Urothelium cell line (cell line): ENCODE measurements at places on chromosomes 1 and 21.

DNA sequence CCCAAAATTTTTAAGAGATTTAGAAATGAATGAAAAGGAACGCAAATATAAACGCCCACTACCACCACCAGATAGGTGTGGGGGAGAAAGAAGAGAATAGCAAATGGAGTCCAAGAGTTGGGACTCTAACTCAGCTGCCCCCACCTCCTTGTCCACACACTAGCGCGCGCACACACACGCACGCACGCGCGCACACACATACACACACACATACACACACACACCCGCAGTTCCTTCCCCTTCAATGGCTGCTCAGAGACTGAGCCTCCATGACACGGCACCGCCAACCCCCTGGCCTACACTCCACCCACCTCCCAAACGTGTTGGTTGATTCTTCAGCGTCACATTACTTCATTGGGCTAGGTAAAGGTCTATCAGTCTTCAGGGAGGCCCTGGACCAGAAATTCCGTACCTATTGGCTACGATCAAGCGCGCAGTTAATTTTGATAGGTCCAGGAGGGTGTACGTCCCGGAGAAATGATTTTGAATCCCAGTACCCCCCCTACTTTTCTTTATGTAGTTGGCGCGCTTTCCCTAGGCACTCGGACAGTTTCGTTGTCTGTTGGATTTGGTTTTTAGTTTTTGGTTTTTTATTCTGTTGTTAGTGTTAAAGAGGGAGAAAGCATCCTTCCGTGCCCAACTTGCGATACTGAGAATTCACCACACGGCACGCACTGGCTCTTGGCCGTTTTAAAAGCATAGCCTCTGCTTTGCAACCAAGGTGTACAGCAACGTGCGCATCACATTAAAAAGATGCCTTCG, at the start of gene ANP32E:
ANP32E (minus strand) TSS at position 261 of the 762 bp plus-strand sequence. CDS start 326 bp downstream, outside the sequence.
- DNase-seq, result peak; percentile 98

DNA sequence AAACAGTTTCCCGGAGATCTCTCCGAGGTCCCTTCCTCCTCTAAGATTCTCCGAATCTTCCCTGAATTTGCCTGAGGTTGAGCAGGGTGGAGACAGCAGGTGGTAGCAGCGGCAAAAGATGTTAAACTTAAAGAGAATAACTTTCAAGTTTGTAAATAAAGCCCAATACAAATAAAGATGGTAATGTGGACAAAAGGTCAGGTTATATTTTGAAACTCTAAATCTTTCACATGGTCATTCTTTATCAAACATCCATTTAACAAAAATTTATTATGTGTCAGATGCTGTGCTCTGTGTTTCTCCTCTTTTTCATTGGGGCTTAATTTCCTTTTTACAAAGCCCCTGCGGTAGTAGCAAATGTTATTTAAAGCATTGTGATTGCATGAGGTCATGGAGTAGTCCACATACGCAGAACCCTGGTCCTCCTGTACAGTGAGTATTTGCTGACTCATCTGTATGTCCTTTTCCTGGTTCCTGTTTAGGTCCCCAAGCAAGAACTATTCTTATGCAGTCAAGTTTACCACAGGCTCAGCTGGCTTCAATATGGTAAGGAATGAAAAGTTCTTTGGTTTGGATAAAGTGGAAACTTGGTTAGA, 119.2 kb downstream of the ITSN1 start:
- DNase-seq, result peak; percentile 85

DNA sequence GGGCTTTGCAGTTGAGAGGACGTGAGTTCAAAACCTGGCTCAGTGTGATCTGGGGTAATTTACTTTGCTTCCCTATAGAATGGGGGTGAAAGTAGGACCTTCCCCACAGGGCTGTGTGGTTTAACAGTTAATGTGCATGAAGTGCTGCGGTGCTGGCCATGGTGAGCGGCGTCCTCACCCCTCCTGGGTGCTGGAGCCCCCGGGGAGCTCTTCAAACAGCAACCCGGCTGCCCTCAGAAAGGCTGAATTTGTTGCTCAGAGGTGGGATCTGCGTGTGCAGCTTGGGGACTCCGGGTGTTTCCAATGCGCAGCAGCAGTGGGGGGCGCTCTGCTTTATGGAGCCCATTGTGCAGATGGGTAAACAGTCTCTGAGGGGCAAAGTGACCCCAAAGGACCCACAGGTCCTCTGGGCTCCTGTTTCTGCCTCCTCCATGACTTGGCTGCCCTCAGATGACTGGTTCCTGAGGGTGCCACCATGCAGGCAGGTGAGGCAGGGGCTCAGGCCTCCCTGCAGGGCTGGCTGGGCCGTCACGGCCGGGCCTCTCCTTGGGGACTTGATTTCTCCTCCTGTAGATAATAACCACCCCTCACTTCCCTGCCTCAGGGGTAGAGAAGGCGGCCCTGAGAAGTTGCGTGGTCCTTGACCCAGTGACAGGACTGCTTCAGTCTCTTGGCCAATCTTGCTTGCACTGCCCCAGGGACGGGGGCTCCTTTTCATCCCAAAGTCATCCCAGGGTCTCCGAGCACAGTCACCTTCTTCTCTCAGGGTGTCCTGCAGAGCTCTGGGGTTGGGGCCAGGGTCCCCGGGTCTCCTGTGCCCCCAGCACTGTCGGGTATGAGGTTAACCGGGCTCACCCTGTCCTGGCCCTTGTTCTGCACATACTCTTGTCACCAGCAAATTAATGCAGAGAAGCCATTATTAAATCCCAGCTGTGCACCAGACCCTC, 40.3 kb downstream of the DMRTB1 start:
- DNase-seq, result no peak

GRCh38 chr1:44515416-44515815, 110.4 kb downstream of the RNF220 start:
- peak; percentile 39 for DNase-seq

- DNase-seq, result no peak
Measured at GRCh38 chr1:77926561-77927357, 38.3 kb downstream of the NEXN start.

GRCh38 chr21:15028186-15028585, 36.6 kb downstream of the NRIP1 start:
- no peak for DNase-seq

GRCh38 chr1:217026531-217026930, 303.3 kb upstream of the ESRRG start:
- DNase-seq, result no peak

- DNase-seq, result no peak
Measured at GRCh38 chr1:218760601-218761570, 412.8 kb upstream of the LYPLAL1 start.

- peak; percentile 11 for DNase-seq
Measured at GRCh38 chr1:248695451-248696132, 7.0 kb downstream of the OR14I1 start.

DNA sequence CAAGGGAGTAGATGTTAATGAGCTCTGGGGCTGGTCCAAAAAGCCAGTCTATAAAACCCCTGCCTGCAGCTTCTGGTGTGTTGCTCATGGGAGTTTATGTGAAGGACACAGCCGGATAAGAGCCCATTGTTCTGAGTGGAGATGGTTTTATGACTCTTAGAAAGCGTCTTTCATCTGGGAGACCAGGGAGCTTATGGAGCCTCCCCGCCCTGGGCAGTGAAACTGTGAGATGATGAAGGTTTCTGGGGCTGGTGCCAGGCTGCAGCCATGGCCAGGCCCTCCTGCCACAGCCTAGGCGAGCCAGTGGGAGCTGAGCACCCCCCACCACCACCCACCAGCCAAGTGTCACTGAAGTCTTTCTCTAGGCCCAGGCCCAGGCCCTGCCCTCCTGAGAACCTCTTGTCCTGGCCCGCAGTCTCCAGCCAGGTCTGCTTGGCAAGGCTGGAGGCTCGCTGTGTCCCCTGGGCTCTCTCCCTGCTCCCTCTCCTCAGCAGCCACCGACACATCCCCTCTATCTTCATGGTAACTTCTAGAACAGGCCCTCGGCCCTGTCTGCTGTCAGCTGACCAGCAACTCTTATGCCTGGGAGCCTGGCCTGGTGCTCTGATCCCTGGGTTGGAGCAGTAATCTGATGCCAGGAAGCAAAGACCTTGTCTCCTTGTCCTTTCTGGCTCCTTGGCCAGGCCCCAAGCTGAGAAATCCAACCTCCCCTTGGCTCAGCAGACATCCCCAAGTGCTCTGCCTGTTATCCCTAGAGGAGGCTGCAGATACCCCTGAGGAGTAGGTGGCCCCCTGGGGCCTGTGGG, 7.6 kb upstream of the ARHGEF10L start:
- DNase-seq, result no peak

DNA sequence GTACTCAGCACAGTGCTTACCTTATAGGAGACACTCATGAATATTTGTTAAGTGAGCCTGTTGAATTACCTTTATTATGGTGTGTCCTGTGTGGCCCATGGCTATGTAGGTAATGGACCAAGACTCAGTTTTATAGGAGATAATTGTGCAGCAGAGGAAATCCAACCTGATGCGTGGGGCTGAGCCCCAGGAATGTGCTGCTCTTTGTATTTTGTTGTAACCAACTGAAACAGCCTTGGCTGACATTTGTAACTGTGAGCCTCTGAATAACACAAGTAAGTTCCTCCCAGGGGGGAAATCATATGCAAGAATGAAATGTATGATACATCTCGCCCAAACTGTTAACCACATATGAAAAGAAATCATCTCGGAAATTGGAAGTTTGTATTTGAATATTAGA, 364.2 kb upstream of the ZP4 start:
- no peak for DNase-seq

GRCh38 chr1:152761609-152762213, 3.9 kb downstream of the KPRP start:
- DNase-seq, result no peak

DNA sequence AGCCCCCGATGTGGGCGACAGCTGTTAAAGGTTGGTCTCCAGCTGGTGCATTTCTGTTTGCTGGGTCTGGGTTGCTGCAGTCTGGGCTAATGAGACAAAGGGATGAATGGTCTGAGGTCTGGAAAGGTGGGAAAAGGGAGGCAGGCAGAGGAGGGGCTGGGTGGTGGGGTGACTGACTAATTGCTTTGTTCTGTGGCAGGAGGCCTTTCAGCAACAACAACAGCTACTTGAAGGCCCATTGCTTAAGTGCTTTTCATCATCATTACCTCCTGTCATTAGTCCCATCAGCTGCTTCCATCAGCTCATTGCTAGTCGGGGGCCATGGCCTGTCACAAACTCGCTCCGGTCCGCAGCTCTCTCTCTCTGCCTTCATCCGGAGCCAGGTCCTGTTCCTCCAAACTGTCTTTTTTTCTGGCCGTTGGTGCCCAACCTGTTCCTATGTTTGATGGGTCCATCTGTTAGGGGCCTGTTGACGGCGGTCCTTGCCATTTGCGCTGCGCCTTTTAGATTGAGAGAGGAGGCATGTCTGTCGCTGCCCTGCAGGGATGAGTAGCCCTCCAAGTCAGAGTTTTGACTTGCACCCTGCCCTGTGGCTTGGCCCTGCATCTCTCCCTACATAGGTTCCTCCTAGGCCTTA, 105.6 kb upstream of the PLXNA2 start:
- no peak for DNase-seq
